Heart right ventricle (tissue), 16 donors: ENCODE measurements at places on chromosomes 1 and 21. TPM values are rescaled to one million over a fixed set of nuclear protein-coding genes. Genes with fewer than 3 reads are reported as not detected.

- no peak for DNase-seq
- H3K4me1 ChIP-seq, result no peaks in the 10 kb centered on the region
- no peak overlapping the region for H3K4me3 ChIP-seq
- no peaks in the 10 kb centered on the region for H3K36me3 ChIP-seq
Measured at GRCh38 chr1:110223127-110223526, 13.0 kb downstream of the KCNC4 start.

DNA sequence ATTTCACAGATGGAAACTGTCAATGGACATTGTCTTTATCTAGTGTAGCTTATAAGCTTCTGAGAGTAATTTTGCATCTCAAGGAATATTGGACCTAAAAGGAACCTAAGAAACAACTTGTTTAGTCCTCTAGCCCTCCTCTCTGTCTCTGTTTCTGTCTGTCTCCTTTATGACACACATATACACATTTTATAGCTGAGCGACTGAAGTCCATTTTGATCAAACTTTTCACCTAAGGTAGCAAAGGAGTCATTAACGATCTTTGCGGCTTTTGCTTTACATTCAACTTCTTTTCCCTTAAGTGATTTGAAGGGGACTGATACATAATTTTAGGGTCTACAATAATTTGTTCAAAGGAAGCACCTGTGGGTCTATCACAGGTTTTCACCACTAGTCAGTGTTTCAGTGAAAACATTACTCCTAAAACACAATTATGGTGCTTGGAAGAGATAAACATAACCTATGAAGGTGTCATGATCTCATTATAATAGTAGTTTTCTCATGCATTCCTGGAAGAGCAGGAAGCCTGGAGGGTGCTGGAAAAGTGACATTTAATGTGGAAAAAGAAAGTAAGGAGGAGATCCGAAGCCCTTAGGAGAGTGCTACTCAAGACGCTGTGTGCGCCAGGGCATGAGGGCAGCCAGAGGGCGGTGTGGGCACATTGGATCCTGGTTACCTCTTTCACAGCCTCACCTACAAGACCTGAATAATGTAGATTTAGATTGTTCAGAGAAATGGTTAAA is 248.6 kb downstream of the DNM3 start:
- H3K27me3 ChIP-seq, result no peaks in the 10 kb centered on the region
- H3K4me3 ChIP-seq, result no peak overlapping the region
- H3K27ac ChIP-seq, result no peak overlapping the region

DNA sequence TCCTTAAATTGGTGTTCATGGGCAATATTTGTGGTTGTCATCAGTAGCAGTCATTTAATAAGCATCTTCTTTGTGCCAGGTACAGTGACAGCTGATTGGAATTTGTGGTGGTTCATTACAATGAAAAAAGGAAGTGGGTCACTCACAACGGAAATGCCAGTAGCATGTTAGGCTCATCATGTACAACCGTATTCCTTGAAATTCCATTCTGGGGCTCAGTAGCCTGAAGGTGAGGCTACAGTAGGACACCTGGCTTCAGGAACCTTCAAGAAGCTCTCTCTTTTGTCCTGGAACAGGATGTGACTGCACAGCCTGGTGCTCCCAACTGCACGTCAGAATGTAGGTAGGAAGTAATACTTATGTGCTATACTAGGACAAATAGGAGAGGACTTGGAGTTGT is 93.9 kb downstream of the ST3GAL3 start:
- no peaks in the 10 kb centered on the region for H3K36me3 ChIP-seq
- no peaks in the 10 kb centered on the region for H3K27me3 ChIP-seq
- H3K27ac ChIP-seq, result no peak overlapping the region
- no peak for DNase-seq

GRCh38 chr1:217525773-217526490 is 105.0 kb downstream of the GPATCH2 start:
- H3K27me3 ChIP-seq, result no peaks in the 10 kb centered on the region
- DNase-seq, result no peak
- no peak overlapping the region for H3K4me3 ChIP-seq

GRCh38 chr1:18900303-18900841 is 2.0 kb downstream of the ALDH4A1 start:
- no peaks in the 10 kb centered on the region for H3K36me3 ChIP-seq
- H3K4me3 ChIP-seq, result no peak overlapping the region
- peaks cover 12% of the 10 kb centered on the region for H3K4me1 ChIP-seq
- no peaks in the 10 kb centered on the region for H3K27me3 ChIP-seq

DNA sequence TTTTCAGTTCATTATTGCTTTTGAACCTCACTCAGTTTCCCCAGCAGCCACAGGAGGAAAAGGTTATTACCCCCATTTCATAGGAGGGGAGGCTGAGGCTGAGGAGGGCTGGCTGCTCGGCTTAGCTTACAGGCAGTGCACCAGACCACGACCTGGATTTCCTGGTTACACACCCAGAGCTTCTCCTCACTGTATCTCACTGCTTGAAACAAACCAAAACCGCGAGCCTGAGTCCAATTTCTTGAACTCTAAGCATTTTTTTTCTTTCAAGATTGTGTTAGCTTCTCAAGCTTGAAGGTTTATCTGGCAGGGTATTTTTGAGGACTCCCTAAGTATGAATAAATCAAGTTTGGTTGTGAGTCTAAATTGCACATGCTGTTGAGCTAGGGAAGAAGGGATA is 188.9 kb upstream of the EDN2 start:
- no peak overlapping the region for H3K27ac ChIP-seq
- H3K27me3 ChIP-seq, result no peaks in the 10 kb centered on the region
- DNase-seq, result no peak
- H3K36me3 ChIP-seq, result no peaks in the 10 kb centered on the region
- H3K4me1 ChIP-seq, result peaks cover 33% of the 10 kb centered on the region
- no peak overlapping the region for H3K4me3 ChIP-seq

DNA sequence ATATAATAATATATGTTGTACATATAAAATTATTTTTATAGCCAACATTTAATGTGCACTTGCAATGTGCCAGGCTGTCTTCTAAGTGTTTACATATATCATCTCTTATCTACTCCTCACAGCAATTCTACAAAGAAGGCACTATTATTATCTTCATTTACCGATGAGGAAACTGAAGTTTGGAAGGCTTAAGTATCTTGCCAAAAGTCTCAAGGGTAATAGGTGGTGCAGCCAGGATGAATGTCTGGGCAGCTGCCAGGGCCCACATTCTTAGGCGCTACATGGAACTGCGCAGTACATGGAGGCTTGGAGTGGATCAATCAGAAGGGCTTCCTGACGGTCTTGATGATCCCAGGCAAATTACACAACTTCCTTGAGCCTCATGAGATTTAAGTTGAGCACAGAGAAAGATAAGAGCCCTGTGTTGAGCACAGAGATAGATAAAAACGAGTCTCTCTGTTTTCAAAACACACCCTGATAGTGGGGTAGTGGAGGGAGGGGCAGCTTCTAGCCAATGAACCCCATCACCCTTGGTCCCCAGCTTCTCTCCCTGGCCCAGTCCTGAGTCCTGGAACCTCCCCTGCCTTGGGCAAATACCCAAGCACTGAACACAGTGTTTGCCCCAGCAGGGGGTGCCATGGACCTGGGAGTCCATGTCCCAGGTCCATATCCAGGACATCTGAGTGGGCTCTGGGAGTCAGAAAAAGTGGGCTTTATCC is 9.2 kb downstream of the POU3F1 start:
- no peaks in the 10 kb centered on the region for H3K36me3 ChIP-seq
- H3K4me1 ChIP-seq, result no peaks in the 10 kb centered on the region
- no peak for DNase-seq
- no peak overlapping the region for H3K27ac ChIP-seq

DNA sequence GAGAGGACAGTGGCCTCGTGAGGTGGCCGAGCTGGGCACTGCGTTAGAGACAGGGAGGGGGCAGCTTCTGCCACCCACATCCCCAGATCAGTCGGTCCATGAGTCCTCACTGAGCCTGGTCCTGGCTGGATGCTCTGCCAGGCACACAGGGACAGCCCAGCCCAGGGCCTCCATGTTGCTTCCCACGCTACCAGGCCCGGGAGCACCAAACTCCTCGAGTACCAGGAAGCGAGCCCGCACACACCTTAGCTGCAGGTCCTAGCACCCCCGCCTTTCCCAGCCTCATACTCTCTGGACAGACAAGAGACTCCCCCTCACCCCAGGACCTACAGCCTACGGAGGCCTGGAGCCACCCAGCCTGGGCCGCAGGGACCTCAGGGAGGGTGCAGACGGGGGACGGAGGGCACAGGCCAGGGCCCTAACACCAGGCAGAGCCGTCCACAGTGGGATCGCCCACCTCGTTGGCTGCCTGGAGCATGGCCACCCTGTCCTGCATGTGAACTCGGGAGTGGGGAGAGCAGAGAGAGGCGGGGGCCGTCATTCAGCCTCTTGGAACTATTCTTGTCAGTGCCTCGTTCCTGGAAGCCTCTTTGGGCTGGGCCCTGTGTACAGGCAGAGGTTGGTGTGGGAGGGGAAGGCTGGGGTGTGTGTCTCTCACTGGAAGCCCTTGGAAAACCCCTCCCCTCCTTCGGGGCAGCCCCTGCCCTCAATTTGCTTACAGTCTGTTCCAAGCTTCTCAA is 90.9 kb upstream of the RUNX3 start:
- peaks cover 13% of the 10 kb centered on the region for H3K4me1 ChIP-seq
- no peaks in the 10 kb centered on the region for H3K36me3 ChIP-seq
- H3K27ac ChIP-seq, result no peak overlapping the region
- H3K4me3 ChIP-seq, result no peak overlapping the region
- DNase-seq, result no peak

The F5 gene
- polyA plus RNA-seq, result 40.3 TPM

DNA sequence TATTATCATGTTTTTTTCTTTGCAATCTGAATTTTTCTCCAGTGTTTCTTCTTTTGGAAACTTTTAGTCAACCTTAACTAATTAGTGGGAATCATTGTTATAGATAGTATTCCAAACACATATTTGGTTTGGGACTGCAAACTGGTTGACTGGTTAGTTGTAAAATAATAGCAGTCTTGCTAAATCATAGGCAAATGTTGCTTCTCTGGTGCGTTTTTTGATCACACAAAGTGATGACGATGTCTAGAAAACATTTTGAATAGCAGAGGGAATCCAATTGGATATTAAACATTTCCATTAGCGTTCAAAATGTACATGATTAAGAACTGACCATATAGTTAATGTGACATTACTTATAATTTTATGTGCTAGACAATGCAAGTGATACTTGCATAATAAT is 4.5 kb downstream of the DNAJB4 start:
- no peak overlapping the region for H3K27ac ChIP-seq
- H3K27me3 ChIP-seq, result no peaks in the 10 kb centered on the region
- H3K4me1 ChIP-seq, result peaks cover 39% of the 10 kb centered on the region
- DNase-seq, result no peak
- H3K36me3 ChIP-seq, result no peaks in the 10 kb centered on the region
- H3K4me3 ChIP-seq, result no peak overlapping the region

GRCh38 chr1:225896937-225897549 is 8.1 kb upstream of the LEFTY1 start:
- no peak overlapping the region for H3K27ac ChIP-seq
- no peaks in the 10 kb centered on the region for H3K27me3 ChIP-seq
- DNase-seq, result no peak
- H3K4me1 ChIP-seq, result no peaks in the 10 kb centered on the region

- H3K36me3 ChIP-seq, result no peaks in the 10 kb centered on the region
- peaks cover 7% of the 10 kb centered on the region for H3K27me3 ChIP-seq
- H3K27ac ChIP-seq, result no peak overlapping the region
- H3K4me3 ChIP-seq, result no peak overlapping the region
- H3K4me1 ChIP-seq, result no peaks in the 10 kb centered on the region
Measured at GRCh38 chr1:234111458-234112142, 207.1 kb downstream of the SLC35F3 start.

DNA sequence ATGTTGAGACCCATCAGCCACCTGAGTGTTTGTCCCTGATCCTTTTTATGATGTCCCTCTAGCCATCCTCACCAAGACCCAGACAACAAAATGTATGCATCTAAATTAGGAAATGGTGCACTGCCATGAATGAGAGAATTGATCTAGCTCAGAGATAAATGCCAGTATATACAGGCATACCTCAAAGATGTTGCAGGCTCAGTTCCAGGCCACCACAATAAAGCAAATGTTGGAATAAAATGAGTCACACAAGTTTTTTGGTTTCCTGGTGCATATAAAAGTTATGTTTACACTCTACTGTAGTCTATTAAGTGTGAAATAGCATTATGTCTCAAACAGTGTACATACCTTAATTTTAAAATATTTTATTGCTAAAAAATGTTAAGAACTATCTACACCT is 63.9 kb downstream of the CHIA start:
- no peak overlapping the region for H3K27ac ChIP-seq
- no peak for DNase-seq
- no peaks in the 10 kb centered on the region for H3K36me3 ChIP-seq
- H3K4me1 ChIP-seq, result no peaks in the 10 kb centered on the region
- no peaks in the 10 kb centered on the region for H3K27me3 ChIP-seq
- H3K4me3 ChIP-seq, result no peak overlapping the region

GRCh38 chr1:143680304-143680703 is 291.5 kb downstream of the FAM72C start:
- no peak overlapping the region for H3K4me3 ChIP-seq
- DNase-seq, result no peak
- H3K27me3 ChIP-seq, result peaks cover 27% of the 10 kb centered on the region
- H3K36me3 ChIP-seq, result no peaks in the 10 kb centered on the region
- no peak overlapping the region for H3K27ac ChIP-seq

- no peaks in the 10 kb centered on the region for H3K36me3 ChIP-seq
- no peak for DNase-seq
- H3K27me3 ChIP-seq, result no peaks in the 10 kb centered on the region
- H3K27ac ChIP-seq, result no peak overlapping the region
Measured at GRCh38 chr1:192660613-192661012, 24.7 kb downstream of the RGS13 start.

DNA sequence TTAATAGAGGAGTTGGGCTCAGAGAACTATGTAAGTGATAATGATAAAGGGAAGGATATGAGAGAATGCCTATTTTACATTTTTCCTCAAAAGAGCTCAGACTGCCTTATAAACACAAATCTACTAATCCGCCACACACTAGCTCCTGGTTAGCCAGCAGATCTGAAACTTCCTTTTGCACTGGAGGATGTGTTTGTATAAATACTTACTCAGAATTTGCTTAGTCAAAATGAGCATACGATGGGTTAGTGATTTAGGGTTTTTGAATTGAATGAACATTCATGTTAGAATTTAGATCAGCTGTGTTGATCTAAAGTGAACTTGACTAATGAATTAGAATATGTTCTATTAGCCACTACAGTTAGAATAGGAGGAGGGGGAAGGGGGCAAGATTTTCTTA is 9.1 kb upstream of the IER5 start:
- H3K27ac ChIP-seq, result no peak overlapping the region
- H3K4me1 ChIP-seq, result peaks cover 4% of the 10 kb centered on the region
- no peak for DNase-seq
- H3K27me3 ChIP-seq, result no peaks in the 10 kb centered on the region
- H3K36me3 ChIP-seq, result no peaks in the 10 kb centered on the region

GRCh38 chr1:228150461-228151179 is 890 bp downstream of the GJC2 start:
- peaks cover 3% of the 10 kb centered on the region for H3K36me3 ChIP-seq
- H3K4me1 ChIP-seq, result peaks cover 39% of the 10 kb centered on the region
- peak overlapping the region; percentile 49 for H3K4me3 ChIP-seq
- peak overlapping the region; percentile 86 for H3K27ac ChIP-seq
- DNase-seq, result peak; percentile 70
